NCI-H524 treated with DMSO at 0.1 percent for 48 hours (cell line): ENCODE measurements at places on chromosomes 6 and 20.

GRCh38 chr6:44161997-44162338 lies 3.3 kb downstream of the CAPN11 start:
- no peak for DNase-seq

DNA sequence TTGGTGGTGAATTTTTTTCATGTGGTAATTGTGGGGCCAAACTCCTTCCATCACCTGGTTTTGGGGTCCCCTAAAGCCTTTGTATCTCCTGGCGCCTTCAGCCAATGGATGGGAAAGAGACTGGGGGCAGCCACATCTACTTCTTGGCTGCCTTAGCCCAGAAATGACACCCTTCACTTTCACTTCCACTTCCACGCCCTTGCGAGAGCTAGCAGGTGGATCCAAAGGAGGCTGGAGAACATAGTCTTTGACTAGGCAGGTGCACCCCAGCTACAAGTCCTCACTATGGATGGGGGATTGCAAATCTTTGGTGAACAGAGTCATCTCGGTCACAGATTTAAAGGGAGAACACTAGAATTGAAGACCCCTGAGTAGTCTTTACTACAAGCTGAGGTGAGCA lies 70.8 kb downstream of the NDUFAF5 start:
- no peak for DNase-seq

- no peak for DNase-seq
Measured at GRCh38 chr6:82076916-82077315, 170.6 kb downstream of the IBTK start.

- DNase-seq, result no peak
Measured at GRCh38 chr20:52826722-52827121, 145.4 kb upstream of the TSHZ2 start.

GRCh38 chr6:3403238-3404173 lies 53.3 kb downstream of the SLC22A23 start:
- no peak for DNase-seq

GRCh38 chr6:114586298-114586697 lies 243.5 kb upstream of the HS3ST5 start:
- no peak for DNase-seq

DNA sequence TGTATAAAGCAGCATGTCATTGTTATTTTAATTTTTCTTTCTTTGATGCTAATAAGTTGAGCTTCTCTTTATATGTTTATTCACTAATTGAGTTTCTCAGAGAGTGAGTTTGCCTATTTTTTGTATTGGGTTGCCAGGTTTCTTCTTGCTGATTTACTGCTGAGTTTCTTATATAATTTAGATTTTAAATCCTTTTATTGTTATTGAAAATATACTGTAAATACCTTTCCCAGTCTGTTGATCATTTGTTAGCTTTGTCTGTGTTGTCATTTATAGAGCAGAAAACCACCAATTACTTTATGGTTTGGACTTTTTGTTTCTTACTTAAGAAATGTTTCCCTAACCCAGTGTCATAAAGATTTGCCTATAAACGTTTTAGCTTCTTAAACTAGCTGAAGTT lies 17.1 kb upstream of the RIMS4 start:
- DNase-seq, result no peak

- no peak for DNase-seq
Measured at GRCh38 chr20:38728191-38728781, 4.0 kb downstream of the SLC32A1 start.
